Hypothalamus (tissue), 51 donors: ENCODE measurements at places on chromosomes 13 and 19.

- no peak for DNase-seq
Observed at GRCh38 chr13:89565476-89566100, 1781.9 kb upstream of the MIR17HG start.

DNA sequence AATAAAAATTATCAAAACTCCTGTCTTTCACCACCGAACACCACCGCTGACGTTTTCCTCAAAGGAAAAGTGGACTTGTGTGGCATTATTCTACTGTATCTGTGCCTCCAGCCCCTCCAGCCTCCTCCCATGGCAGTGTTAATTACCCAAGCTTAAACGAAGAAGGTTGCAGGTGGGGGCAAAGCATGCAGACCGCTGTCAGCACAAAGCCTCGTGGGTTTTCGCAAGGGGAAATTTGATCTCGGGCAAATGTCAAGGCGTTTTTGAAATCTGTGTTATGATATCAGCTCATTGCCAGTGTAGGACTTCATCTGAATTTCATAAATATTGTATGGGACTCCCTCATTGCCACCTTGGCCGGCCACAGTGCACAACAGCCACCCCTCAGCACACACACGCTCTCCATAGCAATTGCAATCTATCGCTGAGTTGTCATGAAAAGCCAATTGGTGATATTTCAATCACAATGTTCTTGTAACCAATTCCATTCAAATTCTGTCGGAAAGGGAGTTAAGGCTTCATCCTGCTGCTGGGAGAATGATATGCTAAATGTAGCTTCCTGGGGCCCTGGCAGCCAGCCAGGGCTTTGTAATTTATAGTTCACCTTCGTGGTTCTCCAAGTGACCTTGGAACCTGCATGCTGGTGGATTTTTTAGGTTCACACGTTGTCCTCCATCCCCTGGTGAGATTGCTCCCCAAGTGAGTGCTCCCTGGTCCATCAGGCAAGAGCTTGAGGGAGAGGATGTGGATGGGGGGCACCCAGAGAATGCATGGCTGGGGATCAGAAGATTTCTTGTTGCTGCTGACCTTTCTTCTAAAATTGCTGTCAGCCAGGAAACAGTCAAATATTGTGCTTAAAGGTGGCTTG, 16.6 kb downstream of the CHST8 start:
- no peak for DNase-seq

DNA sequence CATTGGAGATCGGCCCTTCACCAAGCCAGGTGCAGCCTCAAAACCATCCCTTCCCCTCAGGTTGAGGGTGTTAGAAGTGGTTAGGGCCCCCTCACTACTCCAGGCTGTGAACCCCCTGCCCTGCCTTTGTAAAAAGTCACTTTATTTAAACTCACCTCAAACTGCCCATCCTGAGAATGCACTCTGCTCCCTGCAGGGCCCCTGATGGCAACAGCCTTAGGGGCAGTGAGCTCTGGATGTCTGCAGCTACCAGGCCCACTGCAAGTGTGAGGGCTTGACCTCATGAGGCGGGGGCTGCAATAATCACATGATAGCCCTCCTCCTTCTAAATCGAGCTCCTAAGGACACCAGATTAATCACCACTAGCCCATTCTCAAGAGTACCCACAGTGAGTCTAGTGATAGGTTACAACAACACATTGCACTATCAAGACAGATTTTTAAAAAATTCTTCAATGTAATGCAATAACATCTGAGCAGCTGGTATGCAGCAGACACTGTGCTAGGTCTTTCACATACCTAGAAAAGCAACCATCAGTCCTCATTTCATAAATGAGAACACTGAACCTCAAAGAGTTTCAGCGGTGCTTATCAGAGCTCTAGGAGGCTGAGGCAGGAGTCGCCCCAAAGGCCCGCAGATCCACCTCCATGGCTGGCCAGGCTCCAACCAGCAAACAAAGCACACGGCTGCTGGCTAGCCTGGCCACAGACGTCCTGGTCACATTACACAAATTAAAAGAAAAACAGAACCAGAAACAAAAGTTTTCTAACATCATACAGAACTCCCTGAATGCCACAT, 26.0 kb downstream of the SLC7A1 start:
- DNase-seq: no peak

DNA sequence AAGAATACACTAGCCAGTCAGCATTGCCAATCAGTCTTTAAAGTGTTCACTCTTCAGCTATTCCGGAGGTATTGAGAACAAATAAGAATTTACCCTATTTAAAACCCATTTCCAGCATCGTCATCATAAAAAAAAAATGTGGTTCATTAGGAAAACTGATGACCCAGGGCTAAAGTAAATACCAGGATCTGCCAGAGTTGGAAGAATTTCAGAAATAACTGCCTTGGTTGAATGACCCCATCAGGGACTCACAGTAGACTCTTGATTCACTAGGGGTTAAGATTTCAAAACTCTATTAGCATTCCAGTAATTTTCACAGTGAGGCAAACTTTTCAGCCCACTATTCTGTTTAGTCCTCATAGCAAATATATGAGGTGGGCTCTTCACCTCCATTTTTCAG, 377.0 kb downstream of the ITGBL1 start:
- no peak for DNase-seq
